ENCODE measurements at places on chromosomes 1 and 21. TPM values are rescaled to one million over a fixed set of nuclear protein-coding genes. Genes with fewer than 3 reads are reported as not detected.

DNA sequence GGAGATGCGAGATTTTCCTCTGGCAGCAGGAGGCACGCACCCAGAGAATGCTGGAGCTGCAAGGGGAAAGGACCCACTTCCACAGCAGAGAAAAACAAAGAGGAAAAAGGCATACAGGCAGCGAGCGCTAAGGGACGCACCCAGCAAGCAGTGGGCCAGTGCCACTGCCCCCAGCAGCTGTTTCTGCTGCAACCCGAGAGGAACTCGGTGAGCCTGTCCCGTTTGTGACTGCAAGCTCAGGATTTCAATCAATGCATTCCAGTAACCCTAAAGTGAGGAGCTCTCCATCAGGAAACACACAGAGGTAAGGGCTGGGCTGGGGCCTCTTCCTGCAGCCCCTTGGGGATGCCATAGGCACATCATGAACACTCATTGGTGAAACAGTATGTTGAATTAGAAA lies 58.7 kb downstream of the ACP6 start:
- no peak overlapping the region for H3K27ac ChIP-seq
- no peak for DNase-seq
- no peaks in the 10 kb centered on the region for H3K4me1 ChIP-seq
- no peak overlapping the region for H3K4me3 ChIP-seq
- H3K36me3 ChIP-seq, result peaks cover under 1% of the 10 kb centered on the region

DNA sequence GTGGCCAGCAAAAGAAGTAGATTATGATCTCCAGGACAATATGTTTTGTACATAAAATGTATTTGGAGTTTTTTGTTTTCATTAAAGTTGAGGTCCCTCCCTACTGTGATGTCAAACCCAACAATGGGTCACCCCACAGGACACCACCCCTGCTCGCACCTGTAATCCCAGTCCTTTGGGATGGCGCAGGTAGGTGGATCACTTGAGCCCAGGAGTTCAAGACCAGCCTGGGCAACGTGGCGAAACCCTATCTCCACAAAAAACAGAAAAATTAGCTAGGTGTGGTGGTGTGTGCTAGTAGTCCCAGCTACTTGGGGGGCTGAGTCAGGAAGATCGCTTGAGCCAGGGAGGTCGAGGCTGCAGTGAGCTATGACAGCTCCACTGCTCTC lies 9.0 kb downstream of the ZBTB17 start:
- H3K27ac ChIP-seq, result no peak overlapping the region
- no peak for DNase-seq
- H3K27me3 ChIP-seq, result no peaks in the 10 kb centered on the region
- peaks cover 2% of the 10 kb centered on the region for H3K36me3 ChIP-seq
- H3K4me3 ChIP-seq, result no peak overlapping the region

DNA sequence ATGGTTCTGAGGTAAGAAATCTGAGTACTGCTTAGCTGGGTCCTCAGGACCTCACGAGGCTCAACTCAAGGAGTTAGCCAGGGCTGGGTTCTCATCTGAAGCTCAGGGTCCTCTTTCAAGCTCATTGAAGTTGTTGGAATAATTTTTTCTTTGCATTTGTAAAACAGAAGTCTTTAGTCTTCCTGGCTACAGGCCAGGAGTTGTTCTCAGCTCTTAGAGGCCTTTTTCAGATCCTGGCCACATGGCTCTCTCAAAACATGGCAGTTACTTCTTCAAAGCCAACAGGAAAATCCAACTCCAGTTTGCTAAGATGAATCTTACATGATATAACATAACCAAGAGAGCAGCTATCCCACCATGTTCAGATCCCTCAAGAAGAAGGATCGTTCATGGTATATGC lies 92.3 kb upstream of the CHODL start:
- no peaks in the 10 kb centered on the region for H3K27me3 ChIP-seq
- H3K27ac ChIP-seq, result no peak overlapping the region
- H3K4me3 ChIP-seq, result no peak overlapping the region
- DNase-seq, result no peak
- peaks cover 5% of the 10 kb centered on the region for H3K4me1 ChIP-seq

DNA sequence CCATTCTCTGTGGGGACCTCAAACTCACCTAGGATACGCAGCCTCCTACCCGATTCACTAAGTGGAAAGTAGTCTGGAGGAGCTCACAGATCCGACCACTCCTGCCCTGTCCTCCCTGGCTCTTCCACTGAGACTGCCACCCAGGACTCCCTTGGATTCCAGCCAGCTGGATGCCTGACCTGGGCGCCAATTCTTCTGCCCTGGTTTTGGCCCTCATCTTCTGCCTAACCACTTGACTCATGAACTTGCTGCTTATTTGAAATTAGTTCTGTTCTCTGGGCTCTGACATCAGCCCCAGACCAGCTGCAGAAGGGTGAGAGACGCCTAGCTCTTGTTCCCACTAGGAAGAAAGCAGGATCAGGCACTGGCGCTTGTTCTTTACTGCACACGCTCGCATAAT lies 48.9 kb downstream of the SLC35D1 start:
- no peak for DNase-seq
- H3K4me3 ChIP-seq, result no peak overlapping the region
- no peak overlapping the region for H3K27ac ChIP-seq
- no peaks in the 10 kb centered on the region for H3K27me3 ChIP-seq
- no peaks in the 10 kb centered on the region for H3K36me3 ChIP-seq

- no peaks in the 10 kb centered on the region for H3K4me1 ChIP-seq
- no peak overlapping the region for H3K4me3 ChIP-seq
- H3K36me3 ChIP-seq, result no peaks in the 10 kb centered on the region
- H3K27me3 ChIP-seq, result no peaks in the 10 kb centered on the region
- no peak overlapping the region for H3K27ac ChIP-seq
Observed at GRCh38 chr1:48048980-48049379, 51.8 kb upstream of the TRABD2B start.

DNA sequence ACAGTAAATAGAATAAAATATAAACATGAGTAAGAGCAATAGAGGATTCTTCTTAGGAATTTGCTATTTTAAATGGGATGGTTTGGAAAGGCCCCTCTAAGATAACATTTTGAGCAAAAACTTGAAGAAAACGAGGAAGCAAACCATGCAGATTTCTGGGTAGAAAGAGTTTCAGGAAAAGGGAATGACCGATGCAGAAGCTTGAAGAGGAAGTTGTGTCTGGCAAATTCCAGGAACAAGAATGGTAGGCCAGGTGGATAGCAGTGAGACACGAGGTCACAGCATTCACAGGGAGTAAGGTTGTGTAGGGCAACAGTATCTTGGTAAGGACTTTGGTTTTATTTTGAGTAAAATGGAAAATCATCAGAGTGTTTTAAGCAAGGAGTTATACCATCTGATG lies 108.9 kb downstream of the PEX14 start:
- H3K36me3 ChIP-seq, result no peaks in the 10 kb centered on the region
- H3K27ac ChIP-seq, result no peak overlapping the region
- no peak overlapping the region for H3K4me3 ChIP-seq
- no peaks in the 10 kb centered on the region for H3K4me1 ChIP-seq
- DNase-seq, result no peak
- no peaks in the 10 kb centered on the region for H3K27me3 ChIP-seq

DNA sequence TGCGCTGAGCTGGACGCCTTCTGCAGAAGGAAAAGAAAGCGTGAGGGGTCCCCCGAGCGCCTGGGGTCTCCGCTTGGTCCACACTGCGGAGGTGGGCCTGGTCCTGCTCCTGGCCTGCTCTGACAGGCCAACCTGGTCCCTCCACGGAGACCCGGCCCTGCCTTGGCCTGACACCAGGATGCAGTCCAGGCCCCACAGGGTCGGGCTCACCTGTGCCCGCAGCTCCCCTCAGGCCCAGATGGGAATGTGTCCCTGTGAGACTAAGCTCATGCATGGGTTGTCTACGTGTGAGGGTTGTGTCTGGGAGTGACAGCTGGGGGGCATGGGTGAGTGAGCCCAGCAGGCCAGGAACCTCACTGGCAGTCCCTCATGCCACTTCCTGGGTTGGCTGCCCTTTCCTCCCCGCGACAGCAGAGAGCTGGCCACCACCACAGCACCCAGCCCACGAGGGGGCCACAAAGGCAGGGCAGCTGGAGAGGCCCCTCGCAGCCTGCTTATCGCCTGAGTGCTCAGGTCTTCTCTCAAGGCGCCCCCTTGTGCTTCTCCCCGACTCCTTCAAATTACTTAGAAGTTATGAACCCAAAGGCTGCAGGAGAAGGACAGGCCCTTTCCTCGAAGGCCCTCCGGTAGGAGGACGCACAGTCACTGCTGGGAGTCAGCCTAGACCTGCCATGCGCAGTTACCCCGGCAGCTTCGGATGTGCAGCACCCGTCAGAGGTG lies 41.1 kb downstream of the SLC45A1 start:
- H3K4me1 ChIP-seq, result no peaks in the 10 kb centered on the region
- peaks cover 54% of the 10 kb centered on the region for H3K36me3 ChIP-seq
- no peak for DNase-seq
- no peak overlapping the region for H3K27ac ChIP-seq
- H3K4me3 ChIP-seq, result no peak overlapping the region

DNA sequence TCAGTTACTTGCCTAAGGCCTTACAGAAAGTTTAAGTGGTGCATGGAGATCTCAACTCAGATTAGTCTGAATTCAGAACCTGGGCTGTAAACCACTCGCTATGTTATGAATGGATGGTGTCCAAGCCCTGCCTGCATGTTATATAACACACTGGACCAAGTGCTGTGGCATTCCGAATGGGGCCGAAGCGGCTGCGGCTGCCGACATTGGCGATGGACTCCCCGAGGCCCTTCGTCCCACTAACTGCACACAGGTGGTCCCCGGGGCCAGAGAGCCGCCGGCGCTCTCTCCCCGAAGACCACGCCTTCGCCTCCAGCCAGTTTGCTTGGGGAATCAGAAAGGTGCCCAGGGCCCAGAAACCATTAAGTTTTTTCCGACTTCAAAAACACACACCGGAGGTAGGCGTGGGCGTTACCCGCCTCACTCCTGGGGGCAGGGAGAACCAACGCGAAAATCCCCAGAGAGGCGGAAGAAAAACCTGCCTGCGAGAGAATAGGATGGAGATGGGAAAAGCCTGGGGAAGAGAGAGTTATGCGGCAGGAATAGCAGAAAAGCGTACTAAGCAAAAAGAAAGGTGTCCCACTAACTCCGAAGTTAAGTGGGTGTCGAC lies 579 bp upstream of the TENT5C start:
- peaks cover 36% of the 10 kb centered on the region for H3K4me1 ChIP-seq
- peak overlapping the region; percentile 96 for H3K27ac ChIP-seq
- no peaks in the 10 kb centered on the region for H3K36me3 ChIP-seq
- no peaks in the 10 kb centered on the region for H3K27me3 ChIP-seq
- DNase-seq, result no peak

- DNase-seq, result peak; percentile 53
- peaks cover 16% of the 10 kb centered on the region for H3K4me1 ChIP-seq
- peaks cover 4% of the 10 kb centered on the region for H3K36me3 ChIP-seq
- no peaks in the 10 kb centered on the region for H3K27me3 ChIP-seq
- H3K27ac ChIP-seq, result peak overlapping the region; percentile 84
Observed at GRCh38 chr1:16205891-16206546, 6.4 kb downstream of the ARHGEF19 start.

DNA sequence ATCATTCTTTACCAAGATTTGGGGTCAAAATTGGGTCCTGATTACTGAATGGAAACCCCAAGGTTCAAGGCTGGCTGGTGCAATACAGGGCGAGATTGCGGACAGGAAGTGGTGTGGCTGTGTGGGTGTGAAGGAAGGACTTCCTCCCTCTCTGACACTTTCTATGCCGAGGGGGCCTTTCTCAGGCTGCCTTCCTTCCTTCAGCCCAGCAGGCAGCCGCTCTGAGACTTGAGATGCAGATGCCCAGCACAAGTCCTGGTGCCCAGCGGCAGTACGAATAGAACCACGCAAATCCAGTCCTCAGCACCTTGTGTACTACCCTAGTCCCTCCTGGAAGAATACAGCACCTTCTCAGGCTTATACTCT lies 16.3 kb downstream of the BATF3 start:
- no peaks in the 10 kb centered on the region for H3K27me3 ChIP-seq
- no peak overlapping the region for H3K4me3 ChIP-seq
- H3K36me3 ChIP-seq, result no peaks in the 10 kb centered on the region
- peaks cover 14% of the 10 kb centered on the region for H3K4me1 ChIP-seq

DNA sequence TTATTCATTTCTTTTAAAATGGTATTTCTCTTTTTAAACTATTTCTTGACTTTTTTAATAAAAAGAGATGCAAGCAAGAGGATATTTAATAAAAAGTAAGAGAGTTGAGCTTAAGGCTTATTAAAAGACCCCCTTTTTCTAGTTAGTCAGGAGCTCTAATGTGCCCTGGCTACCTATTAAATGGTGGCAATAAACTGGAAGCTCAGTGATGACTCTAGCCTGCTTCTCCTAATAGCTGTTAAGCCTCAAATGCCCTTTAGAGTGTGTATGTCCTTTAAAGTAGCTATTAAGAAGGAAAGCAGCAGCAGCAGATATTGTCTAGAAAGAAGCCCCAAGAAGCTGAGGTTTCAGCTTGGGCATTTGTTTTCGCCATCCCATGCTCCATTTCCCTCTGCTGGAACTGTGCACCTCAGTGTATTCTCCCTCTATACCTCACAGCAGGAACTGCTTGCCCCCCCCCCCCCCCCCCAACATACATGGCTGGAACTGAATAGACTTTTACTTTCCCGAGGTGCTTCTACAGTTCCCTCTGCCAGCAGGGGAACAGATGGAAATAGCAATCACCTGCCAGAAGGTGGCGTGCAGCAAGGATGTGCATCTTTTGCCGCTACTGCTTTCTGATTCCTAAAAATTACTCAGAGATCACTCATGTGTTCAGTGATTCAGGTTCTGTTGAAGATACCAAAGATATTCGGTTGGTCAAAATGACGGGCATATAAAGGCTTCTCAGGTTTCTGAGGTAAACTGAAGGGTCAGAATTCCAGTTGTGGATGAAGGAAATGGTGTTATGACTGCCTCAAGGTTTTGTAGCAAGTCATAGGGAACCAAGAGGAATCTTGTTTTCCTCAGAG lies 2.5 kb downstream of the RGS4 start:
- H3K4me3 ChIP-seq, result no peak overlapping the region
- H3K4me1 ChIP-seq, result no peaks in the 10 kb centered on the region
- no peaks in the 10 kb centered on the region for H3K36me3 ChIP-seq
- peak; percentile 48 for DNase-seq
- H3K27me3 ChIP-seq, result peaks cover 5% of the 10 kb centered on the region

DNA sequence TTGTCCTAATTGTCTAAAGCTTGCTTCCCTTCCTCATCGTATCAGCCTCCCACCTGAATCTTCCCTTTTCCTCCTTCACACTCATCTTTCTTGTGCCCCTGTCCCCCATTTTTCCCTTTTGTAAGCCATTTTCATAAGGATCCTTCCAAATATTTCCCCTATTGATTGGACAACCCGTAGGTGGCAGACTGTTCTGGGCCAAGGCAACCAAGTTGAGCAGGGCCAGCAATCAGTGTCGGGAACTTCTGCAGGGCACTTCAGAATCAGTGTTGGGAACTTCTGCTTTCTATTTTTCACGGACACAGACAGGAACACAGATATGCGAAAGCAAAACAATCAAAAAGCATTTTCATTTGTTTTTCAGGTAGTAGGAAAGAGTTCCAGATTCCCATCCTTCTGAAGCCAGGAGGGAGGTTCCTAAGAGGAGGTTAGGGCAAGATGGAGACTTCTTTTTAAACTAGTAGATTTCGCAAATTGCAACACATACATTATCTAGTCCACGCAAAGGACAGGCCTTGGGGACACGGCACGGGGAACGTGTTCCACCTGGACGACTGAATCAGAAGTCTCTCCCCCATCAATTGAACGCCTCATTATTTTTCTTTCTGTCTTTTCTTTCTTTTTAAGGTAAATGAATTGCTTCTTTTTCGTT lies 691 bp upstream of the MPZL1 start:
- no peak for DNase-seq
- H3K27ac ChIP-seq, result peak overlapping the region; percentile 59
- H3K4me1 ChIP-seq, result peaks cover 32% of the 10 kb centered on the region
- H3K36me3 ChIP-seq, result no peaks in the 10 kb centered on the region
- H3K27me3 ChIP-seq, result no peaks in the 10 kb centered on the region

- H3K4me1 ChIP-seq, result peaks cover 33% of the 10 kb centered on the region
- H3K27me3 ChIP-seq, result no peaks in the 10 kb centered on the region
- DNase-seq, result no peak
- H3K4me3 ChIP-seq, result no peak overlapping the region
Observed at GRCh38 chr1:54371038-54371941, 34.9 kb downstream of the SSBP3 start.

The UBQLN4 gene
- 59.4 TPM for total RNA-seq

The CFAP107 gene
- total RNA-seq, result not detected

The OR10J4 gene
- total RNA-seq, result not detected

The MYBPH gene
- total RNA-seq, result not detected

The FMO1 gene
- total RNA-seq, result not detected
